ENCODE measurements at places on chromosomes 7 and 10.

- no peaks in the 10 kb centered on the region for H3K27me3 ChIP-seq
- DNase-seq, result no peak
- peaks cover 8% of the 10 kb centered on the region for H3K4me1 ChIP-seq
These were observed 78.1 kb upstream of the CCDC6 start for GRCh38 chr10:59984415-59984814.

DNA sequence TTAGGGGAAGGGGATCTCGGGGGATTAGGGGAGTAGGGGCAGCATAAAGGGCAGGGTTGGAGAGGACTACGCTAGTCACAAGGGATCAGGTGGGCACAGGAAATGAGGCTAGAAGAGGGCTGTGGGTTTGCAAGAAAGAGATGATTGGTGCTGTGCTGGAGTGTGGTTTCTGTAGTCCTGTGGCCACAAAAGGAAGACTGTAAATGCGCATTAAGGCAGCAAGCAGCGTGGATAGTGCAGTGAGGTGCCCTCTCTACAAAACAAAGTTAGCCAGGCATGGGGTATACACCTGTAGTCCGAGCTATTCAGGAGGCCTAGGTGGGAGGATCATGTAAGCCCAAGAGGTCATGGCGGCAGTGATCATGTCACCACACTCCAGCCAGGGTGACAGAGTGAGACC, 212.1 kb downstream of the MLLT10 start:
- no peak overlapping the region for H3K4me3 ChIP-seq
- DNase-seq, result no peak
- H3K36me3 ChIP-seq, result no peaks in the 10 kb centered on the region
- no peaks in the 10 kb centered on the region for H3K27me3 ChIP-seq

DNA sequence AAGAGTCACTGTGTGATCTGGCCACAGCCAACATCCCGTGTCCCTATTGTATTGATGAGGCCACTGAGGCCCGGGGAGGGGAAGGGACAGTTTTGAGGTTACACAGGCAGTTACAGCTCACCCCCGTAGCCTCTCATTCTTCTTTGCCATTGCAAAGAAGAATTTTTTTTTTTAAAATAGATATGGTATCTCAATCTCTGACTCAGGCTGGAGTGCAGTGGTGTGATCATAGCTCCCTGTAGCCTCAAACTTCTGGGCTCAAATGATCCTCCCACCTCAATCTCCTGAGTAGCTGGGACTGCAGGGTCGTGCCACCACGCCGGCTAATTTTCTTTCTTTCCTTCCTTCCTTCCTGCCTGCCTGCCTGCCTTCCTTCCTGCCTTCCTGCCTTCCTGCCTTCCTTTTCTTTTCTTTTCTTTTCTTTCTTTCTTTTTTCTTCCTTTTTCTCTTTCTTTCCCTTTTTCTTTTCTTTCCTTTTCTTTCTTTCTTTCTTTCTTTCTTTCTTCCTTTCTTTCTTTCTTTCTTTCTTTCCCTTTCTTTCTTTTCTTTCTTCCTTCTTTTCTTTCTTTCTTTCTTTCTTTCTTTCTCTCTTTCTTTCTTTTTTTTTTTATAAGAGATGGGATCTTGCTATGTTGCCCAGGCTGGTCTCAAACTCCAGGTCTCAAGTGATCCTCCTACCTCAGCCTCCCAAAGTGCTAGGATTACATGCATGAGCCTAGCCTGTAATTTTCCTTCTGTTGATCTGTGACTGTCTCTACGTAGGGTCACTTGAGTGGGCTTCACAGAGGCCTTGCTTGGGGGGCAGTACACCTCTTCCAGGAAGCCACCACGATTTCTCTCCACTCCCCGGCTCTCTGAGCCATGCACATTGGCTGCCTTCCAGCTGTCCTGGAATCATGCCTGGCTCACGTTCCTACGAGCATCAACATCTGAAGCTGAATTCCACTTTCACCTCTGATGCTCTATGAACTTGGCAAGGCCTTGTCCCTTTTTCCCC, 31.3 kb downstream of the TMEM270 start:
- no peak for DNase-seq
- H3K36me3 ChIP-seq, result no peaks in the 10 kb centered on the region
- peaks cover 58% of the 10 kb centered on the region for H3K4me1 ChIP-seq
- H3K27me3 ChIP-seq, result no peaks in the 10 kb centered on the region
- no peak overlapping the region for H3K4me3 ChIP-seq

GRCh38 chr7:106600569-106601373, 60.2 kb downstream of the CCDC71L start:
- no peak overlapping the region for H3K4me3 ChIP-seq
- peaks cover 9% of the 10 kb centered on the region for H3K4me1 ChIP-seq
- H3K27ac ChIP-seq, result no peak overlapping the region
- DNase-seq, result no peak
- H3K27me3 ChIP-seq, result no peaks in the 10 kb centered on the region

DNA sequence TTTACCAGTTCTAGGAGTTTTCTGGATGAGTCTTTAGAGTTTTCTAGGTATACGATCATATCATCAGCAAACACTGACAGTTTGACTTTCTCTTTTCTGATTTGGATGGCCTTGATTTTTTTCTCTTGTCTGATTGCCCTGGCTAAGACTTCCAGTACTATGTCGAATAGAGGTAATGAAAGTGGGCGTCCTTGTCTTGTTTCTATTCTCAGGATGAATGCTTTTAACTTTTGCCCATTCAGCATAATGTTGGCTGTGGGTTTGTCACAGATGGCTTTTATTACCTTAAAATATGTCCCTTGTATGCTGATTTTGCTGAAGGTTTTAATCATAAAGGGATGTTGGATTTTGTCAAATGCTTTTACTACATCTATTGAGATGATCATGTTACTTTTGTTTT, 223.2 kb upstream of the COBL start:
- no peak for DNase-seq
- H3K4me1 ChIP-seq, result no peaks in the 10 kb centered on the region
- no peaks in the 10 kb centered on the region for H3K36me3 ChIP-seq
- no peak overlapping the region for H3K27ac ChIP-seq
- no peaks in the 10 kb centered on the region for H3K27me3 ChIP-seq

- no peaks in the 10 kb centered on the region for H3K4me1 ChIP-seq
- H3K4me3 ChIP-seq, result no peak overlapping the region
- H3K27me3 ChIP-seq, result no peaks in the 10 kb centered on the region
- no peak for DNase-seq
These were observed 1085.5 kb downstream of the SORCS1 start for GRCh38 chr10:106078895-106079576.

DNA sequence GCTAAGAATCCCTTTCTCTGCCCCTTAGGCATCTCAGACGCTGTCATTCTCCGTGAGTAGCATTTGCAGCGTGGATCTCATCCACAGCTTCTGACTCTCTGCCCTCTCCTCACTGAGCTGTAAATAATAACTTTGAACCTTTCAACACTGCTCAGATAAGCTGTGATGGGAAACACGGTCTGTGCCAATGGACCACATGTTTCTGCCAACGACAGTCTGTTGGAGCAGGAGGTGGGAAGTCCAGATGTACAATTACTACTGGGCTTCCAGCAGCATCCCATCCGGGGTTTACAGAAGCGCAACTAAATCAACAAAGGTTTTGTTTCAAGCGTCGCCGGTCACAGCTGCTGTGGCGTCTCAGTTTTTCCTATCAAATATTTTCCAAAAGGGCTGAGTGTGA, 1110.6 kb downstream of the TYW1 start:
- no peaks in the 10 kb centered on the region for H3K36me3 ChIP-seq
- no peaks in the 10 kb centered on the region for H3K4me1 ChIP-seq
- no peak overlapping the region for H3K4me3 ChIP-seq
- no peak overlapping the region for H3K27ac ChIP-seq
- H3K27me3 ChIP-seq, result no peaks in the 10 kb centered on the region

GRCh38 chr10:58027426-58027825, 240.3 kb downstream of the IPMK start:
- no peak overlapping the region for H3K27ac ChIP-seq
- no peak for DNase-seq
- H3K36me3 ChIP-seq, result no peaks in the 10 kb centered on the region

DNA sequence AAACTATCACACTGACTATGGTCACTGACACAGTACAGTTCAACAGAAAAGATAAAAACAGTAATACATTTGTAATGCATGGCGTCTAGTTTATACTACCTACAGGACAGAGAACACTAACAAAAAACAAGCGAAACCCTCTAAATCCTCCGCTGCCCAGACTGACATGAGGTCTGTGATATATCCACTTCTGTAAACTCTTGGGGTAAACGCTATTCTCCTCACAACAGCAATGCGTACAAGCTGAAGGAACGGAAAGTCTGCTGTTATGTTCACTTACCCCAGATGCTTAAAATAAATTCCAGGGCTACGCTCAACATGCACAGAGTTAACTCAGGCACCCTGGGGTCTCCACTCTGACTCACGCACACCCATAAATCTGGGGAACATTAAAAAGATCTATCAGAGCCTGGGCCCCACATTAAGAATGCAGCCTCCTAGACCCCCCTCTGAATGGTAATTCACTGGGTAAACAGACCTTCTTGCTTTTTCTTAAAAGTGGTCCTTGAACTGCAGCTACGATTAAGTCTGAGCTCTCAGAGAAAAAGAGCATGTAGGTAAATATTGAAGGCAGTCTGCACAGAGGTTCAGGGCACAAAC, 105.6 kb downstream of the CTBP2 start:
- H3K27me3 ChIP-seq, result no peaks in the 10 kb centered on the region
- no peak for DNase-seq
- H3K27ac ChIP-seq, result peak overlapping the region; percentile 92
- H3K4me1 ChIP-seq, result peaks cover 60% of the 10 kb centered on the region
- no peaks in the 10 kb centered on the region for H3K36me3 ChIP-seq

DNA sequence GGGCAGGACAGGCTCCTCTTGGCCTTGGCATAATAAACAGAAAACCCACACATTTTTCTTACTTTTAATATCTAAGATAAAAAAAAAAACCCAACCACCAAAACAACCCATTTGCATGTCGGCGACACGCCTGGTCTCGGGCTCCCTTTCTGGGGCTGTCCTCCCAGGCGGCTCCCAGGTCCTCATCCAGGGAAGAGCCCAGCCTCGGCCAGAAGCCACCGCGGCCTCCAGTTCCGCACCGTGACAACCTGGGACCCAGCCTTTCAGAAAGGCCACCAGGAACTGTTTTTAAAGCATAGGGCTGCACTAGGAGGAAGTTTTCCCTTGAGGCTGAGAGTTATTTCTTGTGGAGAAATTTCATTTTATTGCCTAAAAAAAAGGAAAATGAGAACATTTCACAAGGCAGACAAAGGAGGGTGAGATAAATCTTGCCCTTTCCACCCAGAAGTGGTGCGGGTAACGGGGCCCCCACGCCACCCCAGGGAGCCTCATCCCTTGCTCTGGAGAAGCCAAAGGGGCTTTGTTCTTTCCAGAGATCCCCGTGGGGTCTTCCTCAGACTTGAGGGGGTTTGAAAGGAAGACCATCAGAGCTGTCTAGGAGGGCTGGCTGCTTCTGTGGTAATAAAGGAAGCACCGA, 39.2 kb upstream of the MKRN1 start:
- no peak overlapping the region for H3K4me3 ChIP-seq
- peaks cover 10% of the 10 kb centered on the region for H3K4me1 ChIP-seq
- no peak for DNase-seq
- no peaks in the 10 kb centered on the region for H3K36me3 ChIP-seq
- no peaks in the 10 kb centered on the region for H3K27me3 ChIP-seq

DNA sequence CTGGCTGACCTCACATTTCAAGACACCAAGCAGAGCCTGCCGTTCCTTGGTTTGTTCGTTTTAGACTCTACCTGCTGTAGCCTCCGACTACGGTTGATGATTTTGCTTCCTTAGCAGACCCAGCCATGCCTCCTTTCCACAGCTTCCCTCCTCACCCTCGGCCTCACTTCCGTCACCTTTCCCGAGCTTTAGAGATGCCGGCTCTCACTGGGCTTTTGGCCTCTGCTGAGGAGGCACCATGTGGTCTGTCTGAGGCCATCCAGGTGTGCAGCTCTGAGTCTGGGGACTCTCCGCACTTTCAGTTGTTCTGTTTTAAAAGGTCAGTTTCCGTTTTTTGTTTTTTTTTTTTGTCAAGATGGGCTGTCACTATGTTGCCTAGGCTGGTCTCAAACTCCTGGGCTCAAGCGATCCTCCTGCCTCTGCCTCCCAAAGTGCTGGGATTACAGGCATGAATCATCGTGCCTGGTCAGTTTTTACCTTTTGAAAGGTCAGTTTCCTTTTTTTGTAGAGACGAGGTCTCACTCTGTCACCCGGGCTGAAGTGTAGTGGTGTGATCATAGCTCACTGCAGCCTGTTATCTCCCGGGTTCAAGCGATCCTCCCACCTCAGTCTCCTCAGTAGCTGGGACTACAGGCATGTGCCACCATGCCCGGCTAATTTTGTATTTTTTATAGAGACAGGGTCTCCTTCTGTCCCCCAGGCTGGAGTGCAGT, 11.7 kb downstream of the ORAI2 start:
- H3K27ac ChIP-seq, result no peak overlapping the region
- H3K27me3 ChIP-seq, result no peaks in the 10 kb centered on the region
- H3K36me3 ChIP-seq, result no peaks in the 10 kb centered on the region
- no peak for DNase-seq
- no peak overlapping the region for H3K4me3 ChIP-seq

DNA sequence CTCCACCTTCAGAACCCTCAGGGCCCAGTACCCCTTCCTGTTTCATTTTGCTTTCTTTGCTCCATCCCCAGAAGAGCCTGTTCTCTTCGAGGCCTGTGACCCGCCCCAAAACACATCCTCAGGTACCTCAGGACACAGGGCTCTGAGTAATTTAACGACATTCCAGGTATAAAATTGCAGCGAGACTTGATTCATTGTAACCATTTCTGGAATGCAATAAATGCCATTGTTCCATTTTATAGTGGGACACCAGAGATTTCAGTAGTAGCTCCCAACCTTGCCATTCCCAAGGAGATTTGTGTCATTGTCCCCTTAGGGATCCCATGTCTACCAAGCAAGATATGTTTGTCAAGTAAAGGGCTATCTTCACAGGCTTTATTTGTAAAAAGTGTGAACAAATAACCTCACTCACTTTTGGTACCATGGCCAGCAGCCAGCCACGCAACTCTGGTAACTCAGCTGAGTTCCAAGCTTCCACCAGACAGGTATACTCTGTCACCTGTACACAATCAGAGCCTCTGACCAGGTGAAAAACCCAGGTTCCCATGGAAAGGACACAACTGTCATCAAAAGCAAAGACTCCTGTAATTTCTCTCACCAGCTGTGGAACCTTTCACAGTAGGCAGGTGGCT, 441.3 kb downstream of the PLXNA4 start:
- no peak overlapping the region for H3K27ac ChIP-seq
- no peaks in the 10 kb centered on the region for H3K36me3 ChIP-seq
- H3K4me3 ChIP-seq, result no peak overlapping the region
- no peak for DNase-seq

GRCh38 chr10:19048891-19049290, 290 bp downstream of the MALRD1 start:
- no peak overlapping the region for H3K27ac ChIP-seq
- no peak for DNase-seq
- no peaks in the 10 kb centered on the region for H3K4me1 ChIP-seq
- no peaks in the 10 kb centered on the region for H3K27me3 ChIP-seq

GRCh38 chr10:43880160-43880559, 231.5 kb upstream of the ZNF32 start:
- no peaks in the 10 kb centered on the region for H3K27me3 ChIP-seq
- no peak for DNase-seq
- no peaks in the 10 kb centered on the region for H3K36me3 ChIP-seq
- H3K27ac ChIP-seq, result no peak overlapping the region
- no peak overlapping the region for H3K4me3 ChIP-seq

GRCh38 chr7:151057506-151057988, at the start of gene CDK5:
CDK5 (minus strand) TSS chr7:151057897; CDS start chr7:151057848, 49 bp downstream.
- H3K36me3 ChIP-seq, result no peaks in the 10 kb centered on the region
- DNase-seq, result no peak
- H3K4me1 ChIP-seq, result peaks cover 52% of the 10 kb centered on the region
- H3K27me3 ChIP-seq, result no peaks in the 10 kb centered on the region
- peak within 1 kb of the TSS; percentile 56 for H3K4me3 ChIP-seq

GRCh38 chr10:43262397-43262901, 4.4 kb downstream of the RASGEF1A start:
- H3K27ac ChIP-seq, result no peak overlapping the region
- no peaks in the 10 kb centered on the region for H3K4me1 ChIP-seq
- no peaks in the 10 kb centered on the region for H3K36me3 ChIP-seq
- peaks cover 8% of the 10 kb centered on the region for H3K27me3 ChIP-seq
